ENCODE measurements at places on chromosomes 1 and 21. TPM values are rescaled to one million over a fixed set of nuclear protein-coding genes. Genes with fewer than 3 reads are reported as not detected.

DNA sequence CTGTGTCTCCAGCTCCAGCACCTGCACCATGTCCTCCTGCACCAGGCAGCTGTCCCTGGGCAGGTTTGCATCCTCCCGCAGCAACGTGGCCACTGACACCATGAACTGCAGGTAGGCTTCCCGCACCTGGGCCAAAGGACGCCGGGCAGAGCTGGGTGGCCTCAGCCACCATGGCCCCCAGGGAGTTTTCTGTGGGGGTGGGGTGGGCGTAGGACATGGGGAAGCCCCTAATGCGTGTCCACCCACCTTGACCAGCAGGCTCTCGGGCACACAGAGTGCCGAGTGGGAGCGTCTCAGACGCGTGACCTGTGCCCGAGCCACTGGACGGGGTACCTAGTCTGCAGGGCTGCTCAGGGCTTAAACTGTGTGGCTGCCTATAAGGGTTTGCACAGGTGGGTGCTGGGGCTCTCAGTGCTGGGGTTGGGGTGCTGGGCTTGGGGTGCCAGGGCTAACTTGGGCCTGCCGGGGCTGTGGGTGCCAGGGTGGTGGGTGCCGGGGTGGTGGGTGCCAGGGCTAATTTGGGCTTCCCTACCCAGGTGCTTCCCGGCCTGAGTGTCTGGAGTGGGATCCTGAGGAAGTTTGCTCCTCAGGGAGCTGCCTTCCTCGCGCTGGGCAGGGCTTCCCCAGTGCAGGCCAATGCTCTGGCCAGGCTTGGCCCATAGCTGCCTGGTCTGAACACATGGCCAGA lies 17.7 kb downstream of the PRXL2B start:
- DNase-seq = no peak

DNA sequence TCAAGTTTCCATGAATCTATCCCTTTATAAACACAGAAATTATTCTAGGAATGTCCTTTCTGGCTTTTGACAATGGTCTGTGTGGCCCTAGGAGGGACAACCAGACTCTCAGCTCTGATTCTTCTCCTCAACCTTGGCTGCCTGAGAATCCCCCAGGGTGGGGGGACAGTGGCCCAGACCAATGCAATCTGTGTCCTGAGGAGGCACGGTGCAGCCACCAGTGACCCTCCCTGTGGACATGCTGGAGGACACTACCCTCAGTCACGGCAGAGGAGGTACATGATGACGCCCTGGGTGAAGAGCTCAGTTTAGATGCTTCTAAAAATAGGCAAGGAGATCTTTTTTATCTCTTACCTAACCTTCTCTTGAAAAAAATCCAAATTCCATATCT lies 91.7 kb downstream of the PGBD5 start:
- DNase-seq = peak; percentile 9

DNA sequence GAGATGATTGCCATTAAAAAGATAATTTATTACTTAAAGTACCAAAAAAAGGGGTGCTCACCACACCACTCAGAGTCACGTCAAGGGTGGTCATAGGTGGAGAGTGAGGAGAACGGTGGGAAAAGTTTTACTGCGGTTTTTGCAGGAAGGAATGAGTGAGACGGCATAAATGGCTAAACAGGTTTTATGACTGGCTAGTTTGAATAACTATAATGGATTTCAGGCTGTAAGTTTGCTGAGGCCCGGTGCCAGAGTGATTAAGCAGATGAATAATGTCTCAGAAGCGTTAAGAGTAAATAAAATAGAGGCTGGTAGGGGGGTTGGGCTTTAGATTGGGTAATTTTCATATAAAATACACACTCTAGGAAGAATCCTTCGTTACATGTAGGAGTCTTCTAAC lies 1337.8 kb downstream of the AMY1C start:
- no peak for DNase-seq

GRCh38 chr1:28371010-28371377 lies 1.5 kb downstream of the PHACTR4 start:
- no peak for DNase-seq

- DNase-seq = no peak
Observed at GRCh38 chr1:248194117-248194516, 2.9 kb upstream of the OR2M3 start.

GRCh38 chr21:38709876-38710275 lies 95.9 kb upstream of the ETS2 start:
- no peak for DNase-seq

- no peak for DNase-seq
Observed at GRCh38 chr1:19046972-19047731, 90.7 kb upstream of the IFFO2 start.

- DNase-seq = no peak
Observed at GRCh38 chr1:24263211-24263610, 55.9 kb upstream of the GRHL3 start.

GRCh38 chr1:6001992-6002576 lies 9.9 kb upstream of the NPHP4 start:
- no peak for DNase-seq

DNA sequence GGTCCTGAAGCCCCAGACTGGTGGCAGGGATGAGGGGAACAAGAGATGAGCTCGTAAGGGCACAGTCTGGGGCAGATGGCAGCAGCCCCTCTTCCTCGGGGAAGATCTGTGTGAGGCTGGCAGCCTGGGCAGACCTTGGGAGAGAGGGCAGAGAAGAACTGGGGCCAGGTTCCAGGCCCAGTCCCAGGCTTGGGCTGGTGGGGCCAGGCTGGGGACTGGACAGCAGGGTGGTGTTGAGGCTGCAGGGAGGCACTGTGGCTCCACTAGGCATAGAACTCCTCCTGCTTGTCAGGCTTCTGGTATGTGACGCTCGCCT lies 35.7 kb downstream of the SDC3 start:
- DNase-seq = no peak

DNA sequence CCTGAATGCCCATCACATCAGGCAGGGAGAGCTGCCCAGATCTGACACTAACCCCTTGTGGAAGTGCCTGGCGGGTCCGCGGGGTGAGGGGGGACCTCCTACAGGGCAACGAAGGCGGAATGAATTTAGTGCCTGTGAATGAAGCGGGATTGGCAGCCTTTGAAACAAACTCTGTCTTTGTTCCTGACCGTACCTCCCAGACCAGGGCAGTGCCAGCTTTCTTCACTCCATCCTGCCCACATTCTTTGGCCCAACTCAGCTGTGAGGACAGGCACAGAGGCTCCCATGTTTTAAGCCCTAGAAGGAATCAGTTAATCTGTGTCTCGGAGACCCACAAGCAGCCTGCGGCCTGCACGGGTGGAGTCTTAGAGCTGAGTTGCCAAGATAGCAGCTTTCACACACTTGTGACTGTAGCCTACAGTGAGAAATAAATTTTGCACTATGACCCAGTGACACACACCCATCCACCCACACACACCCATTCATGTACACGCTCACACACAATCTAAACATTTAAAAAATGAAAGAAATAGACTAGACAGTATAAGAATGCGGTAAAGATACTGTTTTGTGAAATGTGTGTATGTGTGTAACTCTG lies 60.1 kb upstream of the USP24 start:
- DNase-seq = no peak

The C1orf141 gene
- total RNA-seq = not detected

The PDC gene
- not detected for total RNA-seq

The BMP8B gene
- total RNA-seq = 0.08 TPM

The KANK4 gene
- total RNA-seq = not detected
